Psoas muscle (tissue), 8 donors: ENCODE measurements at places on chromosomes 1 and 21.
A peak's percentile ranks its signal among the peaks of the same experiment; 100 is the strongest.

- no peak for DNase-seq
Observed at GRCh38 chr1:89286549-89287180, 14.0 kb upstream of the GBP5 start.

DNA sequence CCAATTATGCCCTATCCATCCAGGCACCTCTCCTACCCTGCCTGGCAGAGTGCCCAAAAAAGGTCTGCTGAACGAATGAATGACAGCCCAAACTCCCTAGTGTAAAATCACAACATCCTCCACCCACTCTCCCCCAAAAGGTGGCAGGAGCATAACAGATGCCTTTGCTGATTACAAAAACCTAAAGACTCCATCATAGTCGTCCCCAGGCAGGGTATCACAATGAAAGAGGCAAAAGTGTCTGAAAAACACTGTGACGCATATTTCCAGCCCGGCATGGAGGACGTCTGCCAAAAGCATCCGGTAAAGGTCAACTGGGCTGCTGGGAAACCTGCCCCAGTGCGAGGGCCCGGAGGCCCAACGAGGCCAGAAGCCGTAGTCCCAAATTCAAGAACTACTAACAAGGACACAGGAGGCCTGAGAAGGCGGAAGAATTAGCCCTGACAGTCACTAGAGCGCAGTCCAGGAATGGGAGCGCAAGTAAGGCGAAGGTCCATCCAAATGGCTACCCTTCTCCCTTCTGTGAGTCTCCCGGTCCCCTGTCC lies 576 bp downstream of the SMIM12 start:
- DNase-seq, result peak; percentile 47

- no peak for DNase-seq
Observed at GRCh38 chr1:31084782-31085569, 19.5 kb upstream of the PUM1 start.

DNA sequence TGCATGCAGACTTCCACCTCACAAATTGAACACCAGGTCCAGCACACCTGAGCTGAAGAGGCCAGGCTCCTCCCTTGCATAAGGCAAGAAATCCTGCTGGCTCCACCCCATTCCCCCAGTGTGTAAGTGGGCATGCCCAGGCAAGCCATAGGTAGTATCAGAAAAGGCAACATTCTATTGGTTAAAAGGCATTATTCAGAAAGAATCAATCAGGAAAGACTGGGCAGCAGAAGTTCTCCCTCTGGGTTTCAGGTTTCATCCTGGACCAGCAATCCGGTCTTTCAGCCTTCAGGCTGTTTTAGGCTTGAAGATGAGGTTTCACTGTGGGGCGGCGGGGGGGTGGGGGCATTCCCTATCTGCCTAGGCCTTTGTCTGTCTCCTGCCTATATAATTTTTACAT lies 42.0 kb upstream of the LHX8 start:
- no peak for DNase-seq

- DNase-seq, result no peak
Observed at GRCh38 chr1:190140644-190141043, 337.0 kb downstream of the BRINP3 start.

DNA sequence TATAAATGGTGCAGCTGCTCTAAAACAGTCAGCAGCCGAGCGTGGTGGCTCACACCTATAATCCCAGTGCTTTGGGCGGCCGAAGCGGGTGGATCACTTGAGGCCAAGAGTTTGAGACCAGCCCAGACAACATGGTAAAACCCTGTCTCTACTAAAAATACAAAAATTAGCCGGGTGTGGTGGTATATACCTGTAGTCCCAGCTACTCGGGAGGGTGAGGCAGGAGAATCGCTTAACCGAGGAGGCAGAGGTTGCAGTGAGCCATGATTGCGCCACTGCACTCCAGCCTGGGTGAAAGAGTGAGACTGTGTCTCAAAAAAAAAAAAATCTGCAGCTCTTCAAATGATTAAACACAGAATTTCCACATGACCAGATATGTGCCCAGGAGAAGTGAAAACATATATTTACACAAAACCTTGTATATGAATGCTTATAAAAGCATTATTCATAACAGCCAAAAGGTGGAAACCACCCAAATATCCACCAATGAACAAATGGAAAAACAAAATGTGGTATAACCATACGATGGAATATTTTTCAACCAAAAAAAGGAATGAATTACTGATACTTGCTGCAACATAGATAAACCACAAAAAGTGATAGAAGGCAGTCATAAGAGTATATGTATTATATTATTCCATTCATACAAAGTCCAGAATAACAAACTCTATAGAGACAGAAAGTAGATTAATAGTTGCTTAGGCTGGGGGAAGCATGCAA lies 14.1 kb downstream of the EPS15 start:
- DNase-seq, result no peak

DNA sequence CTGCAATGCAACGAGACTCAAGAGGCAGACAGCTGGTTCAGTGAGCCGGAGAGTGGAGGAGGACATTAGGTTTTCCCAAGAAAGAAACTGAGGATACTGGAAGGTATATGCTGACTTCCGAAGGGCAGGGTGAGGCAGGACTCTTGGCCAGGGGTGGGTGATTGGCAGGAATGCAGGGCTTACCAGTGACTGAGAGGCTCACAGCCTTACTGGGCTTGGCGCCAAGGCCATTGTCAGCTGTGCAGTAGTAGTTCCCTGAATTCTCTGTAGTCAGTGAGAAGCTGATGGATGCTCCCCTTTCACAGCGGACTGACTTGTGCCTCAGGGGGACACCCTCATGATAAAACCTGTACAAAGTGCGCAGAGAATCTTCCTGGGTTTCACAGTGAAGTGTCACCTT lies 9.6 kb downstream of the FCRL5 start:
- no peak for DNase-seq

GRCh38 chr21:39009587-39010225 lies 173.5 kb downstream of the PSMG1 start:
- DNase-seq, result no peak

GRCh38 chr1:221089803-221090202 lies 210.6 kb downstream of the HLX start:
- DNase-seq, result no peak

- DNase-seq, result no peak
Observed at GRCh38 chr1:22123071-22123390, 19.9 kb downstream of the WNT4 start.

GRCh38 chr1:13699510-13699909 lies 478 bp upstream of the PRDM2 start:
- DNase-seq, result no peak
